Activated T-helper 2 cell treated with anti-CD3 and anti-CD28 coated beads, Interferon-gamma antibody, Interleukin-2, Interleukin-4, amounts not matched to agents 10 μg/mL and 5 μg/mL and 100 μg/mL, durations not matched to agents 14 hours and 24 hours and 36 hours (primary cell): ENCODE measurements at places on chromosomes 1 and 21. TPM values are rescaled to one million over a fixed set of nuclear protein-coding genes. Genes with fewer than 3 reads are reported as not detected.

DNA sequence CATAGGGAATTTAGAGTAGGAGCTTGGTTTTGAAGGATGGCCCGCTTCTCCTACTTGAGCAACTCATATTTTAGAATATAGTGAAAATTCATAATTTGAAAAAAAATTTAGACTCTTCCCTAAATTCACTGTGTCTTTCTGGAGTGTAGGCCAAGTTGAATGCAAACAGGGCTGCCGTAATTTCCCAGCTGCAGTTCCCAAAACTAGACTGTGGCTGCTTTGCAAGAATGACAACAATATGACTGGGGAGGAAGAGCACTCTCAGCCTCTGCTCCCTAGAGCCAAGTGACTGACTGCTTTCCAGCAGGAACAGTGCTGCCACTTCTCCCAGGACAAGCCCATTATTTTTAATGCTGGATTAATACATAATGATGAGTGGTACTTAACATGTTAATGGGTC lies 209.0 kb downstream of the RHOU start:
- no peak for DNase-seq

DNA sequence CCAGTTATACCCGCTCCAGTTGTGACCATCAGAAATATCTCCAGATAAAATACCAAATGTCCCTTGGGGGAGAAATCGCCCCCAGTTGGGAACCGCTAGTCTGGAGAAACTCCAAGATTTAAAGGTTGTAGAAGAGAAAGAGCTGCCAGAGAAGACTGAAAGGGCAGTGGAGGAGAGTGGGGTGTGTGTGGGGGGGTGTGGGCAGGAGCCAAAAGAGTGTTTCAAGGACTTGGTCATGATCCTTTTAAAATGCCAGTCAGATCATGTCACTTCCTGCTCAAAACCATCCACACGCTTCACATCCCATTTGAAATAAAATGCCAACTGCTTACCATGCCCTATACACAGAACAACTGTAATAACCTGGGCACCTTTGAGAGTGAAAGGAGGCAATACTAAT lies 3.4 kb upstream of the HEYL start:
- no peak for DNase-seq

DNA sequence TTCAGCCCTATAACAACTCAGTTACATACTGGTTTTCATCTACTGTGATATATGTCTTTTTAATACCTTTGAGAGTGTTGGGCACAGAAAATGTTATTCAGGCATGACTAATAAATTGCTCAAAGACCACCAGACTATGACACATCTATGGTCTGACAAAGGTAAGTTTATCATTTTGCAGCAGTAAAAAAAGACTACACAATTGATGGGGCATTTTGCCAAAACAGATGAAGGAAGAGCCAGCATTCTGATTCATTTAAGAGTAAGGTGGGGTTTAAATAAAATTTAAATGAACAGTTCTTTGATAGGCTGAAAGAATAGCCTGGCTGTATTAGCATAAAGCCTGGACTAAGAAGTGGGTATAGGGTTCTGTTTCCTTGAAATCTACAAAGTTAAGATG lies 8.8 kb upstream of the RNPC3 start:
- no peak for DNase-seq

- DNase-seq: no peak
These were observed 53.6 kb downstream of the GLUL start for GRCh38 chr1:182337736-182338571.

CASQ1 gene
- 0.30 and 0.37 TPM in 2 replicates for total RNA-seq

APCS gene
- not detected in 2 replicates for total RNA-seq

OR2T11 gene
- total RNA-seq: not detected in 2 replicates

PAQR7 gene
- 7.4 and 7.9 TPM in 2 replicates for total RNA-seq

IFI44 gene
- 14.4 and 16.0 TPM in 2 replicates for total RNA-seq
